Iris pigment epithelial cell (primary cell): ENCODE measurements at places on chromosomes 3 and 15.
A peak's percentile ranks its signal among the peaks of the same experiment; 100 is the strongest.

DNA sequence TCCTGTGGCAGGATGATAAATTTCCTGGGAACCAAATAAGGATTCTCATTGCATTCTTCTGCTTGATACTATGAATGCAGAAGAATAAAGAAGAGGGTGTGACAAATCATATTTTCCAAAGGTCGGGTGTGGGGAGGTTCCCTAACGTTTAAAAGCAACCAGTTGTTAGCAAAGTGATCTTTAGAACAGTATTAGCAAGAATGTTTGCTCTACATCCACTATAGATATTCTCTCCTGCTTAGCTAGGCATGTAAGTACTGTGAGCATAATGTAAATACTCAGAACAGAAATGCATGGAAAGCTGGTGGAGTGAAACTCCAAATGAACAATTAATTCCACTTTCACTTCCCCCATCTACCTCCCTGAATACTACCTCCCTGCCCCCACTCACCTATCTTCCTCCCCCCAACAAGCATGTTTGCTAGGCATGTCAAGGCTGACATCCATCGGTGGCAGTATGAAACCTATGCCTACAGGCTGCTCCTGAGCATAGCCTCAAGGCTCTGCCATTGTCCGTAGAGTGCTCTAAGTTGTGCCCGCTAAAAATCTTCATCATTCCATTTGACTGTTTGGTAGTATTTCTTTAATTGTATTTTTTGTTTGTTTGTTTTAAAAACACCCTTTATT, 329.7 kb downstream of the TIGIT start:
- DNase-seq, result peak; percentile 21

- DNase-seq, result no peak
Observed at GRCh38 chr3:119697394-119697793, 5.4 kb upstream of the CFAP91 start.

GRCh38 chr3:117645561-117646242, 936.1 kb downstream of the TUSC7 start:
- no peak for DNase-seq

DNA sequence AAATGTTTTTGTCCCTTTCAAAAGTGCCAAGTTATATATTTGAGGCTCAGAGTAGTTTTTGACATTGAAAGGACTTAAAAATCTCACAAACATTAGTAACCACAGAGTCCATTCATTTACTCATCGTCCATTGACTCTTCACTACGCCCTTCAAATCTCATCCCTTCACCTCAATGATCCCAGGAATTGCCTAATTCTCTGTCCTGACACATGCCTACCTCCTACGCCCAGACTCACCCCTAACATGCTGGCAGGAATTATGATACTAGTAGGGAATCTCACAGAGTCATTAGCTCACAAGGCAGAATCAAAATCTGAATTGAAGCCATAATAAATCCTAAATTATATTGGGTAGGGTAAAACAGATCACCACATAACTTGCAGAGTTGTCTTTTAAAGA, 410.1 kb downstream of the RAP2B start:
- DNase-seq, result no peak

DNA sequence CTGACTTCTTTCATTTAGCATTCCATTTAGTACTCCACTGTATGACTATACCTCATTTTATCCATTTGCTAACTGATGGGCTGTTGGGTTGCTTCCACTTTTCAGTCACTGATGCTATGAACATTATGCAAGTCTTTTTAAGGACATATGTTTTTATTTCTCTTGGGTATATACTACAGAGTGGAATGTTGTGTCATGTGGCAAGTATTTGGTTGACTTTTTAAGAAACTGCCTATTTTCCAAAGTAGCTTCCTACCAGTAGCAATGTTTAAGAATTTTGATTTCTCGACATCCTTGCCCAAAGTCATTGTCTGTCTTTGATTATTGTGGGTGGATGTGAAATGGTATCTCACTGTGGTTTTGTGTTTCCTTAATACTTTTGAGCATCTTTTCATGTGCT, 110.1 kb upstream of the TPM1 start:
- peak; percentile 82 for DNase-seq

- DNase-seq, result peak; percentile 62
Observed at GRCh38 chr15:98647026-98647773, 1.1 kb upstream of the IGF1R start.

DNA sequence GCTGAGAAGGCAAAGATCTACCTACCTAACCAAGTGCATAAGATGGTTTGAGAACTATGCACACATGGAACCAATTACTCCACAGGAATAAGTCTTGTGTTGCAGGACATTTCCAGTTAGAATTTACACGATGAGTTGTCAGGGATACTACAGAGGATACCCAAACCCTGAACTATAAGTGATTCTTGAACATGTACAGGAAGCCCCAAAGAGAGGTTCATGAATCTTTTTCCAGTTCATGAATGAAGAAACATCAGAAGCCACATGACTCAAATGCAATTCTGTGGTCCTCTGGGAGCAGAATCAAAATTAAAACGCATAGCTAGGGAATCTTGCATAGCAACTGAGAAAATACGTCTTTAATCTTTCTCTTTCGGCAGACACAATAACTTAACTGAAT, 114.1 kb upstream of the LMCD1 start:
- DNase-seq, result no peak

GRCh38 chr15:75065467-75065850, 42.1 kb downstream of the PPCDC start:
- no peak for DNase-seq

- no peak for DNase-seq
Observed at GRCh38 chr15:92463352-92463751, 69.7 kb downstream of the ST8SIA2 start.

DNA sequence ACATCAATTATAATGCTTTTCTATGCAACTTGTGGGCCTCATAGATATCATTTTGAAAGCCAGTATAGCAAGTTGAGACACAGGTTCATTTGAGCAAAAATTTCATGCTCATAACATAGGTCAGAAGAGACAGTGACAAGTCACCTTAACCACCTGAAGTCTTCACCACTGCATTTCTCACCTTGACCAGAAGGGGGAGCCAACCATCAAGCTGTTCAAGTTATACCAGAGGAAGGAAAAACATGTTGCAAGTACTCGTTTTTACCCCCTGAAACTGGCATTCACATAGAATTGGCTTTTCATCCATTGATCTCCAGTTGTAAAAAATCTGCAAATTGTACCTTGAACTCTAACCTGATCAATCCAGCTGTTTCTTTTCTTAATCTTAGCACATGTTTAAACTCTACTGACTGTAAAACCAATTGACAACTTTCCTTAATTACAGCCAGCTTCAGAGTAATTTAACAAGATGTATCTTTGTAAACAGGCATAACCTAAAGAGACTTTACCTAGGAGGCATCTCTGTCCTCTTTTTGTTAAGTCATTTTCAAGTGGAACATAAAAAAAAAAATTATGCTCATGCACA, 1.4 kb downstream of the LMOD3 start:
- DNase-seq, result peak; percentile 79

- DNase-seq, result no peak
Observed at GRCh38 chr3:113174304-113174703, 37.1 kb upstream of the BOC start.

- DNase-seq, result no peak
Observed at GRCh38 chr15:34025252-34025651, 13.8 kb downstream of the AVEN start.

- no peak for DNase-seq
Observed at GRCh38 chr15:31567861-31568260, 241.2 kb downstream of the KLF13 start.

DNA sequence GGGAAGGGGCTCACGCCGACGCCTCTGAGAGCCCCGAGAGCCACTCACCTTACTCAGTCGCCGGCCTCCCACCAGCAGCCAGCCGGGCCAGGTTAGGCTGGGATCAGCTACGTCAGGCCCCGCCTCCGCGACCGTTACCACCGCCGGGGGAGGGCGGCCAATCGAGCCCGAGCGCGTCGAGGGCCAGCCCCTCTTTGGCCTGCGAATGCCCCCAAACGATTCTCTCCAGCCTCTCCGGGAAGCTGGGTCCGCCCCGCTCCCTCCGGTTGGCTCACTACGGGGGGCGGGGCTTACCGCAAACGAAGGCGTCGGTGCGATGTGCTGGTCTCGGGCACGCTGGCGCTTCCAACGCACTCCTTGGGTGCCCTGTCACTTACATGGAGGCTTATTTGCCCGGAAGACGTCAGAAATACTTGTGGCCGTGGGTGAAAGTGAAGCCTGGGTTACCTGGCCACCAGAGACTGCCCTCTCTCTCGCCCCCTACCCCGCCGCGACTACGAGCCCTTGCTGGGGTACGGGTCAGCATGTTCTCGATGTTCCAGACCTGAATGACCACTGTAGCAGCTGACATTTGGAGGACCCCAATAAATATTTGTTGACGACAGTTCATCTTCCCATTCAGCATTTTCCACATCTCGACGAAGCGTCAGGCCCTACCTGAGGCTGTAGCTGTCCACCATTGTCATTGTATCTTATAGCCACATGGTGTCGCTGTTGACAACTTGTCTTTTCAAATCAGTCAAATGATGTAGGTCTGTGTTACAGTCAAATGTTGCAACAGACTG, at the start of gene CEP70:
Gene CEP70, minus strand, starts transcription at position 111 of the 785 bp plus-strand sequence. CDS start 21,333 bp downstream, outside the sequence.
- DNase-seq, result peak; percentile 96

DNA sequence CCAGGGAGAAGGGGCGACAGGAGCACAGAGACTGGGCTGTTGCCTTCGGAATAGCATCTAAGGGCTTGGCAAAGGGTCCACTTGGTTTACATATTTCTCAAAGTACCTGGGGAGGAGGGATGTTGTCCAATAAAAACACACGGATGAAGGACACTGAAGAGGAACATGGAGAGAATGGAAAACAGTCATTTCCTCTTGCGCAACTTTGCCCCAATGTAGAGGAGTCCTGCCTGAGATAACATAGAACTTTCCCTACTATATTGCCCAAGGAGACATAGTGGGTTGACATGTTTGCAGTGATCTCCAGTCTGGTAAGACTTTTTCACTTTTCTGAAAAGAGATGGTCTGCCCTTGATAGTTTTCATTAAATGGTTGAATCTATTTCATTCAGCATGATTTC, 468.8 kb upstream of the SUCLG2 start:
- DNase-seq, result no peak

GRCh38 chr3:42721690-42722089, 19.1 kb upstream of the HHATL start:
- DNase-seq, result no peak

- DNase-seq, result peak; percentile 96
Observed at GRCh38 chr3:197309528-197310361, 11.3 kb upstream of the DLG1 start.

DNA sequence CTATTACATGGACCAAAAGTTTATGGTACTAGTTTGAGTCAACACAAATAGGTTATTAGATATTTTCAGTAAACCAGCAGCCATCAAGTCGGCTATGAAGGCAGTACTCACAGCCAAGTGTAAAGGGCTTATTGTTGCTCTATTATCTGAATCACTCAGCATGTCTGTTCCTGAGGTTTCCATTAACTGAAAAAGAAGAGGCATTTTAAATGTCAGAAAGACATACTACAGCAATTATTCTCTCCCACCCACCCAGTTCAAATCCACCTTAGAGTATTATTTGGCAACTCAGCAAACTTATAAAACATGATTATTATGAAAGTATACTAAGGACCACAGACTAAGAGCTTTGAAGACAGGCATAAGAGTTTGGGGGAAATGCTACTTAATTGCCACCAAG, 93.1 kb downstream of the BTD start:
- DNase-seq, result no peak

GRCh38 chr3:45739991-45740390, 50.8 kb downstream of the SACM1L start:
- no peak for DNase-seq

DNA sequence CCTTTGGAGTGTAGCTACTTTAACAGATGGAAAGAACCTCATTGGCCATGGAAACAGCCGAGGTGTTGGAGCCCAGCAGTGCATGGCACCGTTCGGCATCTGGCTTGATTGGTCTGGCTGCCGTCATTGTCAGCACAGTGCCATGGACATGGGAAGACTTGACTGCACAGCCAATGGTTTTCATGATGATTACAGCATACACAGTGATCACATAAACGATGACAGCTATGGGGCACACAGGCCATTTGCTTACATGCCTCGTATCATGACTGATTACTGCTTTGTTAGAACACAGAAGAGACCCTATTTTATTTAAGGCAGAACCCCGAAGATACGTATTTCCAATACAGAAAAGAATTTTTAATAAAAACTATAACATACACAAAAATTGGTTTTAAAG, 44.1 kb downstream of the PGPEP1L start:
- no peak for DNase-seq

DNA sequence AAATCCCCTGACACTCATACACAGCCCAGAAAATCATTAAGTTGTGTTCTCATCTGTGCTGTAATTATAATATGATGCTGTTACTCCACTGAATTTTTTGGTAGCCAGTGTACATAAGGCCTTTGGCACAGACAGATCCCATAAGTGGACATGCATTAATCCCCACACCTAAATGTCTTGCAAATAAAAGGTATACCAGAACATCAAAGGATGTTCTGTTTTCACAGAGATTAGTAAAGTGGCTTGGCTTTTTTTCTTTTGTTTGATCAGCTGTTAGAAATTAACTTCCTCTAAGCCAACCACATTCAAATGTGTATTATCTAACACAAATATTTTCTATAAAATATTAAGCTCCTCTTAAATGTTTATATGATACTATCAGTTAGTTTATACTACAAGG, 2.7 kb downstream of the SST start:
- DNase-seq, result no peak

DNA sequence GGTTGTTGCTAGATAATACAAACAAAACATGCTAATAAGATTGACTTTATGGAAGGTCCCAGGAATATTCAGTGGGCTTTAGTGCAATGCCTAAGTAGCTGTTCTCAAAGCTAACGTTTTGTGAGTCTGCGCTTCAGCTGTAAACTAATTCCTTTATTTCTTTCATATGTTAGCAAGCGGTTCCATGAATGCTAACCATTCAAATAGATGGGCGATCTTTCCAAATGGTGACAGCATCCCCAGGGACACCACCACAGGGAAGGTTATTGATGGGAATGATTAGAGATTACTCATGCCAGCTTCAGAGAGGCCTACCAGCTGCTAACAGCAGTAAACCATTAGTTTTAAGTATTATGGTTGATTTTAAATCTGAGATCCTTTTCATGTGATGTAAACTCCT, 405.7 kb upstream of the MCTP2 start:
- no peak for DNase-seq

GRCh38 chr15:31371520-31372240, 45.0 kb downstream of the KLF13 start:
- DNase-seq, result no peak

- DNase-seq, result no peak
Observed at GRCh38 chr3:53180305-53181023, 19.5 kb downstream of the PRKCD start.

- DNase-seq, result peak; percentile 62
Observed at GRCh38 chr15:82064824-82065223, 19.0 kb upstream of the MEX3B start.

DNA sequence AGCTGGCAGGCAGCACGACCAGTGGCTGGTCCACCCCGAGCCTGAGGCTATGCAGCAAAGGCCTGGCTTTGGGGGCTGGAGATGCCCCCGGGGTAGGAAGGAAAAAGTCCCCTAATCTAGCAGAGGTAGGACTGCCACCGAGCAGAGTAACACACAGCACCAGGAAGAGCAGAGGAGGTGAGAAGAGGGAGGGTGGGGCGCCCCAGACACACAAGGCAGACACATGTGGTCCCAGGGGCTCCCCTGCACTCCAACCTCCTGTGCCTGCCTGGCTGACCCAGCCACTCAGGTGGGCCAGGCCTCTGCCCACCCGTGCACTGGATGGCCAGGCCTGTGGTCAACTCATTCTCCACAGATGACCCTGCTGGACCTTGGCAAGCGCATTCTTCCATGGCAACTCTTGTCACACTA, 112.4 kb downstream of the ADCY5 start:
- DNase-seq, result no peak

- DNase-seq, result no peak
Observed at GRCh38 chr3:125317761-125318160, 57.4 kb downstream of the ZNF148 start.

GRCh38 chr15:34376856-34377255, 9.9 kb upstream of the LPCAT4 start:
- DNase-seq, result no peak
